ENCODE measurements at places on chromosomes 12 and 14. TPM values are rescaled to one million over a fixed set of nuclear protein-coding genes. Genes with fewer than 3 reads are reported as not detected.

C12orf50 gene
- not detected for total RNA-seq

CRIP1 gene
- not detected for total RNA-seq

HOXC10 gene
- total RNA-seq = 4.0 TPM

FLRT2 gene
- 5.2 TPM for total RNA-seq

ASB2 gene
- total RNA-seq = 0.78 TPM

GLIPR1L1 gene
- total RNA-seq = not detected

VWF gene
- total RNA-seq = not detected

CCDC38 gene
- not detected for total RNA-seq

HNF1A gene
- not detected for total RNA-seq

OAS1 gene
- total RNA-seq = 12.4 TPM

APOF gene
- total RNA-seq = not detected

MYH6 gene
- total RNA-seq = not detected

MGAT2 gene
- total RNA-seq = 73.3 TPM

KRT74 gene
- total RNA-seq = not detected

KERA gene
- not detected for total RNA-seq

INSM2 gene
- not detected for total RNA-seq

AQP2 gene
- total RNA-seq = not detected

P2RX2 gene
- total RNA-seq = not detected

INHBC gene
- total RNA-seq = not detected

KLRF1 gene
- total RNA-seq = not detected

LAG3 gene
- 0.12 TPM for total RNA-seq

PLD4 gene
- total RNA-seq = not detected

ACIN1 gene
- total RNA-seq = 38.9 TPM

STYK1 gene
- total RNA-seq = 0.84 TPM

AACS gene
- 19.2 TPM for total RNA-seq

SYT10 gene
- not detected for total RNA-seq

ITPR2 gene
- 10.1 TPM for total RNA-seq

RFX4 gene
- not detected for total RNA-seq

TGM1 gene
- 0.60 TPM for total RNA-seq

CCNT1 gene
- total RNA-seq = 20.9 TPM

TAS2R10 gene
- total RNA-seq = 0.68 TPM

CABP1 gene
- not detected for total RNA-seq

RND1 gene
- not detected for total RNA-seq

MYF5 gene
- not detected for total RNA-seq

GPHN gene
- 12.1 TPM for total RNA-seq

LPAR5 gene
- not detected for total RNA-seq

MYO1H gene
- total RNA-seq = not detected

TAS2R9 gene
- not detected for total RNA-seq

ZFC3H1 gene
- 12.0 TPM for total RNA-seq

STXBP6 gene
- 14.9 TPM for total RNA-seq

All from RPMI7951 (cell line).